ENCODE measurements at places on chromosomes 11 and 22.

- no peak for DNase-seq
These were observed 20.7 kb upstream of the FAM181B start for GRCh38 chr11:82754410-82754809.

DNA sequence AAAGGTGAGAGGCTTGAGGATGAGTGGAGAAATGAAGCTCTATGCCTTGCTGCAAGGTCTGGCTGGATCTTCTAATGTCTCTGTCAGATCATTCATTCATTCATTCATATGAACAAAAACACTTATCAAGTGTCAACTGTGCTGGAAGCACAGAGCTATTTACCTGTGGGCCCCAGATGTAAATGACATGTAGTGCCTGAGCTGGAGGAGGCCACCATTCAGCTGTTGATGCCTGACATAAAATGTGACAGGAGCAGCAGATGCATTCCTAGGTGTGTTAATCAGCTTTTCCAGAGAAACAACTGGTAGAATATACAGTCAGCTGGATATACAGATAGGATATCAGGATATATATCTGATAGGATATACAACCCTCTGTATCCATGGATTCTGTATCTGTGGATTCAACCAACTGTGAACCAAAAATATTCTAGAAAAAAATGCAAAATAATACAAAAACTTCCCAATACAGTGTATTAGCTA is 44.5 kb downstream of the TSPAN18 start:
- no peak for DNase-seq

DNA sequence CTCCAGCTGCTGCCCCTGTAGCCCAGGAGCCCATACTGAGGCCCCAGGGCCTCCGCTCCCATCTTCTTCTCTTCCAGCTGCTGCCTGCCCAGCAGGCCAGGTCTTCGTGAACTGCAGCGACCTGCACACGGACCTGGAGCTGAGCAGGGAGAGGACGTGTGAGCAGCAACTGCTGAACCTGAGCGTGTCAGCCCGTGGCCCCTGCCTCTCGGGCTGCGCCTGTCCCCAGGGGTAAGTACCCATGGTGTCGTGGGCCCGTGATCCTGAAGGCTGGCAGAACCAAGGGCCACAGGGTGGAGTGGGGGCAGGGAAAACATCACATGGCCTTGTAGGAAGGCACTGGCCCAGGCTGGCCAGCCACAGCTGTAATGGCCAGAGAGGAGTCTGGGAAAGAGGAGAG is 31.2 kb downstream of the OTOG start:
- DNase-seq: no peak

GRCh38 chr22:36277482-36278291 is 24.8 kb downstream of the APOL1 start:
- peak; percentile 74 for DNase-seq

GRCh38 chr11:3074912-3075589 is 17.8 kb upstream of the CARS1 start:
- no peak for DNase-seq

DNA sequence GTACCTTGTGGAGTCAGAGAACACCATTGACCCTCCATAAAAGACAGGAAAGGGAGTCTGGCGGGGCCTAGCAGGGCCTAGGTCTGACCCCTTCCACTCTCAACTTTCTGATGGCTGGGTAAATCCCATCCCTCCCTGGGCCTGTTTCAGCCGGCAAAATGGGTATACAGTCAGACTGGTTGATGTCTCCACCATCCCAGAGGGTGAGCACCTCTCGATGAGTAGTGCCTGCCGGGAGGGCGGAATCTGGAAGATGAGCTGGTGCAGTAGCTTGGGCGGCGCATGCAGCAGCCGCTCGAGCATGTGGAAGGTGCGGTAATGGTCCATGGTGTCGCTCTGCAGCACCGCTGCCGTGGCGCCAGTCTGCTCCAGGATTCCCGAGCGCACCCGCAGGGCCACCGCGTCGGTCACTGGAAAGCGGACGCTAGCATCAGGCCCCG is 528 bp downstream of the FIBP start:
- no peak for DNase-seq

- DNase-seq: peak; percentile 34
These were observed at the start of gene PKP3 for GRCh38 chr11:394034-394857. Gene PKP3 (plus strand): TSS chr11:394209. CDS start chr11:394293, 84 bp downstream.

DNA sequence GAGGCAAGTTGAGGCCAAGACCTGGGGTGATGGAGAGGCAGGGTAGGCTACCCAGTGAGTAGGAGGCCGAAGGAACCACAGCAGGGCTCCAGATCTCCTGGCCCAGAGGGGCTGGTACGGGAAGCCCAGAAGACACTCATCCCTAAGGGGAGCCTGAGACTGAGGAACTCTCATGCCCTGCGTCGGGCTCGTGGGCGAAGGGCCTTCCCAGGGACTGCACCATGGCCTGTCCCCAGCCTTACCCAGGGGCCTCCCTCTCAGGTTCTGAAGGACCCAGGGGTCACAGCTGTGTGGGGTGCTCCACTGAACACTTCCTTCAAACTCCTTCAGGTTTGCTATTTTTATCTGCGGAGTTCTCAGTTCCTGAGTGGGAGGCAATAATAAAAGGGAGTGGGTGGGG is 15.8 kb upstream of the SYT12 start:
- DNase-seq: peak; percentile 84

GRCh38 chr11:134207538-134208239 is 16.1 kb downstream of the NCAPD3 start:
- peak; percentile 25 for DNase-seq

DNA sequence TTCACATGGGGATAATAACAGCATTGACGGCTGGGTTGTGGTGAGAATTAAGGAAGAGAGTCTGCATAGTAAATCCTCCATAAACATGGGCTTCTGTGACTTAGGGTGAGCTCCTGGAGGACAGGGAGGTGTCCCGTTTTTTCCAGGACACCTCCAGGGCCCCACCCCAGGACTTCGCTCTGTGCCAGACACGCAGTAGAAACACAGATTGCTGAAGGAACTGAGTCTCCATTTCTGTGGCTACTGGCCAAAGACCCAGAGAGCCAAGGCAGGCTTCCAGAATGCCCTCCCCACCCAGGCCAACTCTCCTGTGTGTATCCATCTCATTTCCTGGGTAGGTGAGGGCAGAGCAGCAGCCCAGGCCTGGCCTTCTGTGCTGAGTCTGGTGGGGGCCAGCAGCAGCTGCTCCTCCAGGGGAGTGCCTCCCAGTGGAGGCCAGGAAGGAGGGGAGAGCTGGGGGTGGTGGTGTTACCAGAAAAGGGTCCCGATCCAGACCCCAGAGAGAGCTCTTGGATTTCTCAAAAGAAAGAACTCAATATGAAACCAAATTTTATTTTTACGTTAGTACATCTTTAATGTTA is 9.5 kb upstream of the RFPL3 start:
- no peak for DNase-seq

DNA sequence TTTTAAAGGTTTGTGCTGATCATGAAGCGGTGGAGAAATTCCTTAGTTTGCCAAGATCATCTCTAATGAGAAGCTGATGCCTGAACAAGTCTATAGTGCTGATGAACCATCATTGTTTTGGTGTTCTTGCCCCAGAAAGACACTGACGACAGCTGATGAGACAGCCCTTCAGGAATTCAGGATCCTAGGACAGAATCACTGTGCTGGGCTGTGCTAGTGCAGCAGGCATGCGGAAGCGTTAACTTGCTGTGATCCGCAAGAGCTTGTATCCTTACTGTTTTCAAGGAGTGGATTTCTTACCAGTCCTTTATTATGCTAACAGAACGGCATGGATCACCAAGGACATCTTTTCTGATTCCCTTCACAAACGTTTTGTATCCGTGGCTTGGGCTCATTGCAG is 104.1 kb downstream of the TBC1D22A start:
- DNase-seq: no peak

GRCh38 chr11:9947231-9947864 is 283.5 kb downstream of the SWAP70 start:
- DNase-seq: no peak

- no peak for DNase-seq
These were observed 6.4 kb downstream of the MMP12 start for GRCh38 chr11:102868339-102868738.

DNA sequence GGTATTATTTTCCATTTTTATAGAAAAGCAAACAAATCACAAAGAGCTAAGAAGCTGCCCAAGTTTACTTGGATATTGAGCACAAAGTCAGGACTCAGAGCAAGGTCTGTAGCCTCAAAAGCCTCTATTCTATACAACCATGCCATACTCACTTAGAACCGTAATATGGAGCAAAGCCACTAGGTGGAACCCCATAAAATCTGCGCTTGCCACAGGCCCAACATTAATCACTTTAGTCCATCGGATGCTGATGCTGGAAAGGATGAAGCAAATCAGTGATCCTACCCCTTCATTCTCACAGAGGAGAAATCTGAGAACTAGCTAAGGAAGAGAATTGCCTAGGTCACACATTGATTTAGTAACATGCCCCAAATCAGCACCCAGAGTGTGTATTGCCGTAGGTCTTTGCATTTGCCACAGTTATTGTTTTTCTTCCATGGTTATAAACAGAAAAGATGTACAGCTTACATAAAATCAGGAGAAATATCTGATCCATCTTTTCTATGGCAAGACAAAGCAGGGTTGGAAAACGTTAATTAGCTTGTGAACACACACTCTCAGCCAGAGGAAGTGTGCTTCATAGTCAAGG is 56.7 kb upstream of the RAB38 start:
- peak; percentile 66 for DNase-seq

GRCh38 chr11:119852741-119853140 is 123.7 kb upstream of the NECTIN1 start:
- no peak for DNase-seq

- no peak for DNase-seq
These were observed 286.4 kb downstream of the CADM1 start for GRCh38 chr11:115217726-115218311.

DNA sequence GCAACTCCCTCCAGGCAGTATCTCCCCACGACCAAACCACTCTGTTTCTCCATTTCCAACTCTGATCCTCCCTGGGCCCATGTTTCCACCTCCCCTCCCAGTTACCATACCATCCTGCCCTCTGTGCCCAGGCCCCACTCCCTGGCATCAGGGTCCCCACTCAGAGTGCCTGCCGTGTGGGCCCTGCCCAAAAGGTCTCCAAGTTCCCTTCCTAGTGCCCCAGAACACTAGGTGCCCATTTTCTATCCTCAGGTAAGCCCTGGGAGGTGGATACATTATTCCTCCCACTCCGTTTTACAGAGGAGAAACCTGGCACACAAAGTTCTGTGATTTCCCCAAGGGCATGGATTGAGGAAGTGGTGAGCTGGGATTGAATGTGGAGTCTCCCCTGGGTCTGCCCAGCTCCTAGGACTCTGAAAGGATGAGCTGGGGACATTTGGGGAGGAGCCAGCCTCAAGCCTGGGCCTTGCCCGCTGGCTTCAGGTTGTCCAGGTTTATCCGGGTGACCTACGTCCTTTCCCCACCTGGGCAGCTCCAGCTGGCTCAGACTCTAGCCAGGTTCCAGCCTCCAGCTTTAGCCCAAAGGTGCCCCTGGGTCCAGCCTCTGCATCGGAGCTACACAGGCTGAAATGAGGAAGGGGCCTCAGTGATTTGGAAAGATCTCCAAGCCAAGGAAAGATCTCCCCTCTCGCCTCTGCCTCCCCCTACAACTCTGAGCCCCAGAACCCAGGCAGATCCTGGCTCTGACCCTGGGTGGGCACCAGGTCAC is 2.2 kb upstream of the GSTT4 start:
- peak; percentile 49 for DNase-seq

GRCh38 chr22:24555165-24556039 is at the start of gene SNRPD3:
Gene SNRPD3 (plus strand): TSS chr22:24555999. CDS start chr22:24557675, 1,676 bp downstream.
- DNase-seq: peak; percentile 99

DNA sequence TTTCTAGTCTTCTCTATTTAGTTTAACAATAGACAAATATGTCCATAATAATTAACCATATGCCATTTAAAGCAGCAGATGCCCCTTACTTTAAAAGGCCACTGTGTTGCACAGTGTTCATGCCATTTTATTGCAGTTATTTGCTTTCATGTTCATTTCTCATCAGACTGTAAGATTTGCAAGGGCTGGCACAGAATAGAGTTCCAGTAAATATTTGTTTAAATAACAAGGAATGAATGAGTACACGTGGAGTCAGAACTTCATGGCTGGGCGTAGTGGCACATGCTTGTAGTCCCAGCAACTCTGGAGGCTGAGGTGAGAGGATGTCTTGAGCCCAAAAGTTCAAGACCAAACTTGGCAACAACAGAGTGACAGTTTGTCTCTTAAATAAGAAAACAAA is 1228.6 kb downstream of the LRRC4C start:
- DNase-seq: no peak

GRCh38 chr11:124983674-124984511 is 29.9 kb downstream of the CCDC15 start:
- DNase-seq: no peak

DNA sequence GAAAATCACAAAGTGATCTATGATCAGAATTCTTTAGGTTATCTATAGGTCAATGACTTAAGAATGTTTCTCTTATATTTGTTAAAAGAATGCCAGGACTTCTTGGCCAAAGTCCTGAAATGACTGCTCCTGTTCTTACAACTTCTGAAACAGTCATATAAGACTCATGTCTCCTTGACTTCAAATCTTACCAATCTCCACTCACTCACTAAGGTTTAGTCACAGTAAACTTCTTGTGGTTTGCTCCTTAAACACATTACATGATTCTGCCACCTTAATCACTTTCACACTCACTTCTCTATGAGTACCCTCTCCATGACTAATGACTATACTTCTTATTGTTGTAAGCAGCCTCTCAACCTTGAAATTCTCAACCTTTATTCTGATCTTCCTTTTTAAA is 648.7 kb upstream of the CCDC179 start:
- no peak for DNase-seq

DNA sequence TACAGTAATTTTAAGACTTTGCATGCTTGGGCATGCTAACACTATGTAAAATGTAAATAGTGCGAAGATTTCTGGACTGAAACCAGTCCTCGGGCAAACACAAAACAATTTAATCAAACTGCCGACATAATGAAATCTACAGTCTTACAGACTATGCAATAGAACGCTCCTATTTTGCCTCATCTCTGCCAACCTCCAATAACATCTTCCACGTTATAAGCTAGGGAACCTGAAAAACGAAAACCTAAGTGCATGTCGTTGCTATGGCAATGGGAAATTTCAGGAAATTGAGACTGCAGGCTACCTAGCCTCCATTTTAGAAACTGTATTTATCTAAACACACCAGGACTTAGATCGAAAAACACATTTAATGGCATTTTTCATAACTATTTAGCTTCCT is 1.1 kb downstream of the CSTF3 start:
- DNase-seq: peak; percentile 64

DNA sequence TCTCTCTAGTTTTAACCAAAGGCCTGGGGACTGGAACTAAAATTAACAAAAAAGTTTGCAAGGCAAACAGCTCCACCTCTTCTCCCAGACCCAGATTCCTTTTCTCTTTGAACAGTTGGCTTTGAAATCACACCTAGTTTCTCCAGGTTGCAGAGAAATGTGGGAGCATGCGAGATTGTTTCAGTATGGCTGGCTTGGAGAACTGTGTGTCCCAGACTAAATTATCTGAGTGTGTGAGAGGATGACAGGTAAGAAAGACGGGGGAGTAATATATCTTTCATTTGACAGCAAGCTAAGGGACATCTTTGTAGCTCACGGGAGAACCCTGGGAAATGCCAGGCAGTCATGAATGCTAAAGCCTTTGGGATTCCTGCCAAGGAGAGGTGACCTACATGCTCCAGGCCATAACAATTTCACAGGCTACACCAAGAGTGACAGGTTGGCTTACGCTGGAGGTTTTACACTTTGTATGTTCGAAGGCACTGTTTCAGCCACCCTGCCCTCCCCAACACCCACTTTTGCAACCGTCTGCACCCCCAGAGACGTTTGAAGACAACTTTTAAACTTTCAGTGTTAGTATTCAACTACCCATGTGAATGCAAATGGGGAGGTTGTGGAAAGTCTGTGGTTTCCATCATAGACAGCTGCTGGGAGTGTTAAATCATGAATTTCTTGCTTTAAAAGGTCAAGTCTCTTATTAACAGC is 109.3 kb upstream of the SNX19 start:
- DNase-seq: no peak

GRCh38 chr22:49274754-49275380 is 552.8 kb downstream of the BRD1 start:
- no peak for DNase-seq
